ENCODE measurements at places on chromosomes 6 and 20. TPM values are rescaled to one million over a fixed set of nuclear protein-coding genes. Genes with fewer than 3 reads are reported as not detected.

GRCh38 chr20:21325296-21325695 is 22.2 kb downstream of the XRN2 start:
- DNase-seq, result no peak

- no peak for DNase-seq
These were observed 586.0 kb upstream of the CHD6 start for GRCh38 chr20:42204109-42204660.

Gene WFDC2
- 1.0 TPM for total RNA-seq

Gene STX11
- total RNA-seq, result 11.6 TPM

Gene SLC35D3
- not detected for total RNA-seq

Gene NEURL2
- 4.1 TPM for total RNA-seq

Gene TGM3
- not detected for total RNA-seq

Gene CD109
- total RNA-seq, result 0.15 TPM

Gene RFX6
- not detected for total RNA-seq

Gene TSPO2
- not detected for total RNA-seq

- DNase-seq, result no peak
These were observed 315.8 kb downstream of the SOX4 start for GRCh38 chr6:21909321-21909720.

- no peak for DNase-seq
These were observed 120.7 kb upstream of the BACH2 start for GRCh38 chr6:90417385-90417784.

GRCh38 chr20:38685853-38686473 is 38.3 kb upstream of the SLC32A1 start:
- DNase-seq, result peak; percentile 36

GRCh38 chr6:163170294-163170883 is 244.1 kb upstream of the QKI start:
- DNase-seq, result peak; percentile 34

DNA sequence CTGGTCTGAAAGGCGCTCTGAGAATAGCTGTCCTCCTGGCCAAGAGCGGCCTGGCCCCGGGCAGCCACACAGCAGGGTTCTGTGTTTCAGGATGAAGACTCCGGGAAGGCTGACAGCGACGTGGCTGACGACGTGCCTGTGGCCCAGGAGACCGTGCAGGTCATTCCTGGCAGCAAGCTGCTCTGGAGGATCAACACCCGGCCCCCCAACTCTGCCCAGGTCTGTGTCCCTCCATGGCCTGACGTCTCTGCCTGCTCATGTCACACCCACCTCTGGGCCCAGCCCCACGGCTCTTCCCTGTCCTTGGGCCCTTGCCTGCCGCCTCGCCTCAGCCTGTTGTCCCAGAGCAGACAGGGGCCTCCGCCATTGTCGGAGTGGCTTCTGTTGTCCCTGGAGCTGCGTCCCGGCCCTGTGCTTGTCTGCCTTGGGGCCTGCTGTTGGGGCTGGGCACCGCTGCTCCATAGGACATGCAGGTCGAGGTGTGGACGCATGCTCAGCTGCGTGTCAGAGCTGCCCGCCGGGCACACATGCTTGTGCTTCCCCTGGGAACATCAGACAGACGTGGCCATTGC is 16.2 kb upstream of the ADRM1 start:
- DNase-seq, result no peak

DNA sequence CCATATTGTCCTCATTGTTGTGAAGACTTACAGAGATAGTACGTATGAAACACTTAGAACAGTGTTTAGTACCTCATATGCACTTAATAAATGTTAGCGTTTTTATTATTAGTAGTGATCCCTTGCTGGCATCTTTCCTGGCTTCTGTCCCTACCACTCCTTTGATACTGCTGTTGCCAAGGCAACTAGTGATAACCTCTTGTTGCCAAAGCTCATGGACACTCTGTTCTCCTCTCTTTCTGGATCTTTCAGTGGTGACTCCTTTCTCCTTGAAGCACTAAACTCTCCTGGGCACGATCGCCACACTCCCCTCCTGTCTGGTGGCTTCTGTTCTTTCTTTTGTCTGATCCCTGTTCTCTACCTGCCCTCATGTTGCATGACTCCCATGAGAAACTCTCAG is 83.5 kb downstream of the FOXO3 start:
- DNase-seq, result no peak

DNA sequence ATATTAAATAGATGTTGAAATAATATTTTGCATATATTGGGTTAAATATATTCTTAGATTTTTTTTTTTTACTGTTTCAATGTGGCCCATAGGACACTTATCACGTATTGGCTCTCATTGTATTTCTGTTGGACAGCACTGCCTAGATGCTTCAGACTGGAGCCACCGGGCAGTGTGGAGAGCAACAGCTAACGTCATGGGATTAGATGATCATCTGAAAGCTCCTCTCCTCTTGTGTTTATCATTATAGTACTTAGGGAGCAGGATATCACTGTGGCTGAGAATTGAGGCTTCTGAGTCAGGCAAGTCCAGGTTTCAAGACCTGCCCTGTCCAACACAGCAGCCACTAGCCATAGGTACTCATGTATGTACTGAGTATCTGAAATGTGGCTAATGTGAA is 87.4 kb downstream of the ZHX3 start:
- DNase-seq, result no peak

Gene CDC25B
- 77.3 TPM for total RNA-seq

DNA sequence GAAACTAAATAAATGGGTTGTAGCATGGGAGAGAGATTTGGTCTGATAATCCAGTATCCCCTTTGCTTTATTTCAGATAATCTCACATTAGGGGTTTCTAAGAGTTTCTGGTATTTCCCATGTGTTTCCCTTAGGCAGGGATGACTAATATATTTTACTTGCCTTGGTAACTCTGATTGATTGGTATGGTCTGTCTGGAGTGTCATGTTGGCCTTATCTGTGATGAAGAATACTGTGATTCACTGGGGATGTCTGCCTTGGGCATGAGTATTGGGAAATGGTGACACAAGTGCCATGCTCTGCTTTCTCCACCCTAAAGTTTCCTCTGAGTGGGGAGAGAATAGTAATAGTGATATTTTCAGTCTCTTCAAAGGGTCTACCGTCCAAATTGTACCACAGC is 10.1 kb downstream of the SLC22A2 start:
- no peak for DNase-seq

GRCh38 chr20:29325304-29325640 is 1932.2 kb upstream of the DEFB115 start:
- DNase-seq, result no peak

Gene C20orf204
- total RNA-seq, result 2.5 TPM

Gene EPPIN
- total RNA-seq, result not detected

Gene SLC13A3
- total RNA-seq, result 0.49 TPM

- no peak for DNase-seq
These were observed 136.5 kb upstream of the AKAP12 start for GRCh38 chr6:151103266-151103665.

Gene ABT1
- 29.8 TPM for total RNA-seq

DNA sequence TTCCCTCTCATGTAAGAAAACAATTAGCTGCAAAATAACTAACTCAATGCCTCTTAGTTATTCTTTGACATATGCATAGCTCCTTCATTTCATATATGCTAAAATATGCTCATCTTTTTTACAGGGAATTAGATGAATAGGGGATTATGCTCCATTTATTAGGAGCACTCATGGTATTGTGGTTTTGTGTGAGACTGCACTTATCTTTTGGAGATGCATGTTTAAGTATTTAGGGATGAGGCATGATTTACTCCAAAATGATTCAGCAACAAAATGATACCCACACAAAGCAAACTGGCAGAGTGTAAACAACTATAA is 8.8 kb downstream of the BNIP5 start:
- no peak for DNase-seq

DNA sequence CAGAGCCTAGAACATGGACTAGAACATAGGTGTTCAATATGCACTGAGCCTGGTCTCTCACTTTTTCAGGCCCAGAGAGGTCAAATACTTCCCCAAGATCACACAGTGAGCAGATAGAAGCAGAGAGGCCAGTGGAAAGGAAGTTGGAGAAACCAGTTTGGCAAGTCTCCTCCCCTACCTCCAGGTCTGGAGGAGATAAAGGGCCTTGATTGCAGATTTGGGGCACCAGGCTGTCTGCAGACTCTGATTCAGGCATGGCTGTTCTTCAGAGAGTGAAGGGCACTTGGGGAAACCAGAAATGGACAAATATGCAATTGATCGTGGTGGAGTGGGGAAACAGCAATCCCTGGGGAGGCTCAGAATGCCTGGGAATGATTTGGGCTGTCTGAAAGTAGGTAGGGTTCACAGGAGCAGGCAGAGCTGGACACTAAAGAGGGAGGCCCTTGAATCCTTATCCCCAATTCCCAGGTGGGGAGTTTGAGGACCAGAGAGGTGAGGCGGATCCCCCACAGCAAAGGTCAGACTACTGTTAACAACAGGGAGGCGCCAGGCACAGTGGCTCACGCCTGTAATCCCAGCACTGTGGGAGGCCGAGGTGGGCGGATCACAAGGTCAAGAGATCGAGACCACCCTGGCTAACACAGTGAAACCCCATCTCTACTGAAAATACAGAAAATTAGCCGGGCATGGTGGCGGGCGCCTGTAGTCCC is 2.3 kb downstream of the PEDS1 start:
- no peak for DNase-seq

GRCh38 chr20:346640-347316 is at the start of gene NRSN2:
Gene NRSN2, plus strand, starts transcription at chr20:347111. Its CDS starts 2,533 bp downstream, at chr20:349644.
- DNase-seq, result peak; percentile 63

Gene PI3
- not detected for total RNA-seq

DNA sequence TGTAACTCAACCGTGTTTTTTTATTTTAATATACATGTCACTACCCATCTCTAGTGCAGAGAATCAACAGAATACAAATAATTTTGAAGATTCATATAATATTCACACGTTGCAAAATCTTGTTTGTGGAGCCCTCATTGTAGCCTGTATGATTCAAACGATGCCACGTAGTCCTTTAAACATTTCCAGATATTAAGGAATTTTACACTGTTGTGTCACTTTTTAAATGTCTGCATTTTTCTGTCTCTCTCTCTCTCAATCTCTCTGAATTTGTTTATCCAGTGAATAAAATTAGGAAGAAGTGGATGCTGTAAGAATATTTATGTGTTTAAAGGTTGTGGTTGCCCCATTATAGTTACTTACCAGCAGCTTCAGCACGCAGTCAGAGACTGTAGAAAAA is 262.0 kb downstream of the PAX1 start:
- no peak for DNase-seq

GRCh38 chr6:111606620-111607115 is 990 bp upstream of the TRAF3IP2 start:
- DNase-seq, result peak; percentile 30

DNA sequence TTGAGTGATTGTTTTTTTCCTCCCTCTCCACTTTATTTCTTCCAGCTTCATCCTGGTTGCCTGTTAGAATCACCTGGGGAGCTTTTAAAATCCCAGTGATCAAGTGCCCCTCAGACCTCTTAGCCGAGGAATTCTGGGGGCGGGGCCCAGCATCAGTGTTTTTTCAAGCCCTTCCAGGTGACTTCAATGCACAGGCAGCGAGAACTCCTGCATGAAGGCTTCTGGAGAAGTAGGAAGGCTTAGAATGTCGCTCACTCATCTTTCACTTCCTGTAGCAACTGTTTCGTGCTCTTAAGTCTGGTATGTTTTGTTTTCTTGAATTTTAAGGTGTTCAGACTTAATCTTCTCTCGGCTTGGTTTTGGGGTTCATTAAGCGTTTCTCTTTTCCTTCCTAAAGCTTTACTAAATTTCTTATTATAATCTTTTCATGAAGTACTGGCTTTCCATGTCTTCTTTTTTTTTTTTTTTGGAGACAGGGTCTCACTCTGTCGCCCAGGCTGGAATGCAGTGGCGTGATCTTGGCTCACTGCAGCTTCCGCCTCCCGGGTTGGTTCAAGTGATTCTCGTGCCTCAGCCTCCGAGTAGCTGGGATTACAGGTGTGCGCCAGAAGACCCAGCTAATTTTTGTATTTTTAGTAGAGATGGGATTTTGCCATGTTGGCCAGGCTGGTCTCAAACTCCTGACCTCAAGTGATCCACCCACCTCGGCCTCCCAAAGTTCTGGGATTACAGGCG is 30.9 kb upstream of the TULP1 start:
- no peak for DNase-seq

- DNase-seq, result no peak
These were observed 6.4 kb downstream of the SNPH start for GRCh38 chr20:1272368-1273100.

Gene TRIM15
- not detected for total RNA-seq

GRCh38 chr6:113707194-113707593 is 150.0 kb upstream of the MARCKS start:
- DNase-seq, result no peak

Gene SRSF12
- not detected for total RNA-seq

DNA sequence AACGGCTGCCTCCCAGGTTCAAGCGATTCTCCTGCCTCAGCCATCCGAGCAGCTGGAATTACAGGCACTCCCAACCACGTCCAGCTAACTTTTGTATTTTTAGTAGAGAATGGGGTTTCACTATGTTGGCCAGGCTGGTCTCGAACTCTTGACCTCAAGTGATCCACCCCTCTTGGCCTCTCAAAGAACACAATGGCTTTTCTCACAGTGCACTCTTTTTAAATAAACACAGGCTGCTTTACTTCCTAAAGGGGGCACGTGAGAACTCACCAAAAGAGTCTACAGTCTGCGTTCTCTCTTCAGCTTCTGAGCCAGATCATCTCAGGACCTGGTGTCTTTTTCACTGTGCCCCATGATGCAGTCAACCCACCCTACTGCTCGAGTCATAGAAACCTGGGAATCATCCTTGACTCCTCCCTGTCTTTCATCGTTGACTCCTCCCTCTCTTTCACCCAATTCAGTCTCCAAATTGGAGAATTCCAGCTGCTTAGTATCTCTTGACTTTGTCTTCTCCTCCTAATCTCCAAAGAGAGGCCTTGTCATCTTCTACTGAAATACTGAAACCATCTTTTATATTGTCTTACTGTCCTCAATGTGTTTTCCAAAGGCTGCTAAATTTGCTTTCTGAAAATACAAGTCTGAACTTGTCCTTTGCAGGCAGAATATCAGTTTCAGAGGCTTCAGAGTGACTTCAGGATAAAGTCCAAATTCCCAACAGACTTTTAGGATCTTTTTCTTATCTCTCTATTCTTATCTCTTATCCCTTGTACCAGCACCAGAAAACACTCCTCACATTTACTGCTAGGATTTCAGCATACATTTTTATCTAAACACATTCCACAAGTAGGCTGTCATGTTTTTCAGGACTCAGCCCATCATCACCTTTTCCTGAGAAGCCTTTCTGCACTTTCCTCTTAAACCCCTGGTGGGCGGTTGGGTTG is 323.4 kb downstream of the SYNE1 start:
- no peak for DNase-seq

DNA sequence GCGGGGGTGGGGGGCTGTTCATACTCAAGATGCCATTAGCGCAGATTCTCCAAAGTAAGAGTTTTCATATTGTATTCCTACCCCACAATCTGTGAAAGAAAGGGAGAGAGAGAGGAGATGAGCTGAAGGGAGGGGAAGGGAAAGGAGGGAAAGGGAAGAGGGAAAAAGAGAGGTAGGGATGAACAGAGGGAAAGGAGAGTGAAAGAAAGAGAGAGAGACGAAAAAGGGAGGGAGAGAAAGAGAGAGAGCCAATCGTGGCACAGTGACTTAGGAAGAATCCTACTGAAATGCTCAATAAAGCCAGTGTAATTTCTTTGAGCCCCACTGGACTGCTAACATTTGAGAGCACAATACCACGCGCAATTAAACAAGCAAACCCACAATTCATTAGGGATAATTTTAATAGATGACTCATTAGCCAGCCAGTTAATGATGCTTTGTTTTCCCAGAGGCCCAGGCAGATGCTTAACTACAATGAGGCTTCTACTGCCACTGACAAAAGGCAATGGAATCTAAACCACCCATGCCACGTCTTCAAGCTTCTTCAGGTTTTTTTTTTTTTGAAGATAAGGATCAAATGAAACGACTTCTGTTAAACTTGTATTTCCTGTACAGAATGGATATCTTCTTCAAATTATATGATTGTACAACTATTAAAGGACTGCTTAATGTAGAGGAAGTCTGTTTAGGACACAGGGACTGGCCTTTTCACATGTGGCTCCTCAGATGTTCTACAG is 306.8 kb downstream of the FOXC1 start:
- DNase-seq, result no peak
